Suppressor macrophage treated with lipopolysaccharide for 1 hour (primary cell): ENCODE measurements at places on chromosomes 4 and X.

GRCh38 chr4:32199639-32200038 lies 1479.5 kb downstream of the PCDH7 start:
- no peak for DNase-seq

- DNase-seq: no peak
Observed at GRCh38 chr4:186726426-186727168, 2.9 kb upstream of the FAT1 start.

DNA sequence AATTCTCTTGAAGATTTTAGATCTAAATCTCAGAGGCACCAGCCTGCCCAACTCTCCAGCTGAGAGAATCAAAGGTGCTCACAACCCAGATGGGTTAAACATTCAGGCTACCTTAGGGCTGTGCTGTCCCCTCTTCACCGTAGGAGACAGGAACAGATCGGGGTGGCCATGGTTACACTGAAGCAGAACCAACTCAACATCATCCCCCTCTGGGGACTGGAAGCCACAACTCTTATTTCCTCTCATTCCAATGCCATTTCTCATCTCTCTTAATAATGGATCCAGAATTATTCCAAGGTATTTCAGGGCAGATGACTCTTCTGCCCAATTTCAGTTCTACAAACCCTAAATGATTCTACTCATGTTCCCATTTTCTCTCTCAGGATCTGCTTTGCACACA lies 109.7 kb downstream of the NKX6-1 start:
- DNase-seq: no peak

GRCh38 chr4:119005928-119006460 lies 117.3 kb downstream of the SYNPO2 start:
- DNase-seq: no peak

- no peak for DNase-seq
Observed at GRCh38 chrX:82912382-82912781, 595.7 kb upstream of the POU3F4 start.

GRCh38 chrX:42920752-42921151 lies 142.8 kb upstream of the PPP1R2C start:
- DNase-seq: no peak

DNA sequence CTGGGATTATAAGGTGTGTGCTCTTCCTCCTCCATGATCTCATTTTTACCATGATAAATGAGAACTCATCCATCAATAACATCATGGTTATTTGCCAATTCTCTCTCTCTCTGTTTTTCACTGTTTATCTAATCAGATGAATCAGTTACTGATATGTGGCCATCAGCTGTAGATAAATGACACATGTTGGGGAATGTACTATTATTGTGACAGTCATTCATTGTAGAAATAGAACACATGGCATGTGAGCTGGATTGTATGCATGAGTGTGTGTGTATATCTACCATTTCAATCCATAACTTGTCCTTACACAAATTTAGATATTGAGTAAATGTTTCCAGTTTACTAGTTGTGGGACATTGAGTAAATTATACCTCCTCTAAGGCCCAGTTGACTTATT lies 53.0 kb downstream of the OSTC start:
- DNase-seq: no peak

- DNase-seq: no peak
Observed at GRCh38 chr4:29538889-29539646, 1181.1 kb upstream of the PCDH7 start.

DNA sequence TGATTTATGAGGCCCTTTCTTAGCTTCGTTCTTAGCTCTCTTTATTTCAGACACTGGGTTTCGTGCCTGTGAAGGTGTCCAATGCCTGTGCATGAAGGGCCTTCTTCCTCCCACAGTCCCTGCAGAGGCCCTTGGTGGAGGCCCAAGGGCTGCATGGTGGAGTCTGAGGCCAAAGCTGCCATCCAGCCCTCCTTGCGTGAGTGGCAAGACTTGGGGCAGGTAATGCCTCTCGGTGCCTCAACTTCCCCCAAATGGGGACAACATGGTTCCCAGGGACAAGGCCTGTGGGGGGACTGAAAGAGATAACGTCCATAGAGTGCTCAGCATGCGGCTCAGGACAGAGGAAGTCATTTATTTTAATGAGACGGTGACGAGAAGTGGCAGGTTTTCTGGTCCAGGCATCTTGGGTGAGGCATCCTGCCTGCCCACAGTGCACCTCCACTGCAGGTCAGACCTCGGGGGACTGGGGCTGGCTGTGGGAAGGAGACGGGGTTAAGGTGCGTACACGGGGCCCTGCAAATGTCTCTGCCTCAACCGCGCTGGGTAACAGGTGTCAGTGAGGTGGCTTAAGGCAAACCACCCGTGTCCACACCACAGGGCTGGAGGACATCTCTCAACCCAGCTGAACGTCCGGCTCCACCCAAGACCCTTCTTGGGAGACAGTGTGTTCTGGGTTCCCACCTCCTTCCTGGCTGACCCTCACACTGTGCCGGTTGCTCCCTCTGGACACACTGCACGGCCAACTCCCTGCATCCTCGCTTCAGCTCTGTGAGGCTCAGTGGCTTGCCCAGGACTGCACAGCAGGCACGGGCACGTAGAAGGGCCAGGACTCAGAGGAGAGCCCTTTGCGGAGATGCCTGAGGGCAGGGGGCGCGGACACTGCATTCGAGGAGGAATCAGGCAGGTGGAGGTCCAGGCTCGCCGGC lies 50.5 kb downstream of the PSAPL1 start:
- DNase-seq: no peak

DNA sequence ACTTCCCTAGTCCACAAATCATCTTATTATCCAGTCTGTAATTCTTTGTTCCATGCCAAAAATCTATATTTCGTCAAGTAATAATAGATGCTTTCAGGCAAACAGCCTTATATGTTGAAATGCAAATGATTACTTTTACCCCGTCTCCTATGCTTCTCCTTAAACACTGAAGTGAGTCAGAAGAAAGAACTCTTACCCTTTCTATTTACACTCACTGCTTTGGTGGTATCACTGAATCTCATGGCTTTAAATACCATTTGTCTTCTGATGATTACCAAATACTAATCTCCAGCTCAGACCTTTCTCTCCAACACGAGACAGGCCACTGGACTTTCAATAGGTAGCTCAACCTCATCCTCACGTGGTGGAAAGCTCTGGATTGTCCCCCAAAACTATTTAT lies 558.1 kb downstream of the IL1RAPL1 start:
- DNase-seq: no peak

GRCh38 chrX:9530848-9531274 lies 66.0 kb downstream of the TBL1X start:
- peak; percentile 18 for DNase-seq

DNA sequence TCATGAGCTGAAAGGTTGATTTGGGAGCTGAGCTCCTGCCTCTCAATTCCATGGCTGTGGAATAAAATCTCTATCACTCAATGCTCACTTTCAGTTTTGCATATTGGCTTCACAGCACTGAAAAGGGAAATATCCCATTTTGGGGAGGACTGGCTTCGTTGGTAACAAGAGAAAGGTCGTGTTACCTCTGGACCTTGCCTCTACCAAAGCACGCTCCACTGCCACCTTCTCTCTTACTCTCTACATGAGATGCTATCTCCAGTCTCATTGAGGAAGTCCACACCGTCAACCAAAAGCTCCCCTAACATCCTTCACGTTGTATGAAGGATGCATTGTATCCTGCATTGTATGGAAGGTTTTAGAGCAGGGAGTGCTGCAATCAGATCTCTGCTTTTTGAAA lies 195.0 kb upstream of the LDB2 start:
- DNase-seq: no peak

DNA sequence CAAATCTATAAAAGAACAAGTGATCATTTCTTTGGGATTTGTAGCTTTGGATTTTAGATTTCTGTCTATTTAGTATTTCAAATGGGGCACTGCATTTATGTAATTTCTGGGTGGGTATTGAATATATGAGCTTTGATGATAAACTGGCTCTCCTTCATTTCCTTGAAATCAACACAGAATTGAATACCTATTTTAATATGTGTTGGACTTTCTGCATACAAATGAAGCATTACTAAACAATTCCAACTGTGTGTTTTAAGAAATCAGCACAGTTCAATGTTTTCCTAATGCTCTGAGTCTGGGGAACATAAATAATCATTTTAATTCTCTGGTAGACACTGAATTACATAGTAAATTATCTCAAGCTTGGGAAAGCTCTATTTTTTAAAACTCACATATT lies 42.0 kb upstream of the GBA3 start:
- no peak for DNase-seq

GRCh38 chrX:118723376-118723775 lies 4.0 kb upstream of the IL13RA1 start:
- DNase-seq: no peak

- no peak for DNase-seq
Observed at GRCh38 chr4:41426539-41426938, 111.4 kb upstream of the LIMCH1 start.

GRCh38 chr4:181608181-181608580 lies 635.0 kb upstream of the TENM3 start:
- DNase-seq: no peak

GRCh38 chrX:56800801-56801200 lies 71.8 kb downstream of the NBDY start:
- DNase-seq: peak; percentile 24

DNA sequence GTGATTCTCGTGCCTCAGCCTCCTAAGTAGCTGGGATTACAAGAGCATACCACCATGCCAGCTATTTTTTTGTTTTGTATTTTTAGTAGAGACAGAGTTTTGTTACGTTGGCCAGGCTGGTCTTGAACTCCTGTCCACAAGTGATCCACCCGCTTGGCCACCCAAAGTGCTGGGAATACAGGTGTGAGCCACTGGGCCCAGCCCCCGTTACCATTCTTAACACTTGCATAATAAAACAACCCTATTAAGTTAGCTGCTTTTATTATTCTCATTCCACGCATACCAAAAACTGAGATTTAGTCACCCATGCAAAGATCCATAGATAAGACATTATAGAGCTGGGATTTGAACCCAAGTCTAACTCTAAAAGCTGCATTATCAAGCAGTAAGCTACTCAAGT lies 6.0 kb upstream of the TEX13A start:
- DNase-seq: no peak
